Stimulated activated CD8-positive, alpha-beta memory T cell treated with anti-CD3 and anti-CD28 coated beads, Interleukin-12 subunit alpha, Interleukin-12 subunit beta, amount 100 ng/mL, for 1 hour (primary cell): ENCODE measurements at places on chromosomes 2 and 18.

DNA sequence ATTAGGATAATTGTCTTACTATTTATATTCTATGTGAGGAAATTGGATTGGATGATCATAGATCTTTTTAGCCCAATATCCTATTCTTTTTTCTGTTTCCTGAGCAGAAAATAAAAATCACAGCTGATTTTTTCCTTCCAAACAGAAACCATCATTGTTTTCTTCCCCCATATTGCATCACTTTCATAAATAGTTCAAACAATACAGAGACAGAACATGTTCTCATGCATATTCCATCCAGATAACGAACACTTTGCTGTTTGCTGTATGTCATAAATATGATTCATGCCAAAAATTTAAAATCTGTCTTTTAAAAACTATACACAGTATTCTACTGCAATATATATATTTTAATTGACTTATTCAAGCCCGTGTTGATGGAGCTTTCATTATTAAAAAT is 22.0 kb upstream of the RALBP1 start:
- no peak for DNase-seq

DNA sequence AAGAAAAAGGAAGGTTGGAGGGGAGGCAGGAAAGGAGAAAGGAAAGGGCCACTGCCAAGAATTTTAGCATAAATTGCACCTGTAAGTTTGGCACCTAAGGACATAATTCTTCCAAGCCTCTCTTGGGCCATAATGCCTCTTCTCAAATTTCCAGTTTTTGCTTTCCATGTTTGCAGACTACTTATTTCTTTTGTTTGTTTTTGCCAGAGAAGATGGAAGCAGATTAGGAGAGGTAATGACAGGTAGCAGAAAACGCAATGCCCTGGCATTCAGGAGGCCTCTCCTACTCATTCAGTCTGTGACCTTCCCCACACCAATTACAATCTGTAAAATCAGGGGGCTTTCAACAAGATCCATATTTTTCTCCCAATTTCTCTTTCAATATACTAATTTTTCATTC is 56.8 kb downstream of the MRPL33 start:
- DNase-seq, result no peak

DNA sequence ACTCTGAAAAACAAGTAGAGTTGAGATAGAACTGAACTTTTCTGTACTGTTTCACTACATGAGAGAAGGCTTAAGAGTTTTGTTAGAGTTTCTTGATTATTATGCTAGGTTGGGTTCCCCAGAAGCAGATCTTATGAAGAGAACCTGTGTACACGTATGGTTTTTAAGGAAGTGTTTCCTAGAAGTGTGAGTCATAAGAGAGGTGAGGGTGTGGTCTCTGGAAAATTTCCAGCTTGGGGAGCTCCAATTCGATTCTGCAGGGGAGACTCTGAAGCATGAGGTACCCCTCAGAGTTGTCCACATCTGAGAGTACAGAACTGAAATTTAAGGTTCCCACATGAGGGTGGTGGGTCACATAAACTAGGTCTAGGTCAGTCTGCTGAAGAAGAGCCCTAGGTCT is 83.3 kb upstream of the MAP2 start:
- no peak for DNase-seq

- DNase-seq, result no peak
These were observed 368 bp downstream of the TMEFF2 start for GRCh38 chr2:192194265-192194865.

DNA sequence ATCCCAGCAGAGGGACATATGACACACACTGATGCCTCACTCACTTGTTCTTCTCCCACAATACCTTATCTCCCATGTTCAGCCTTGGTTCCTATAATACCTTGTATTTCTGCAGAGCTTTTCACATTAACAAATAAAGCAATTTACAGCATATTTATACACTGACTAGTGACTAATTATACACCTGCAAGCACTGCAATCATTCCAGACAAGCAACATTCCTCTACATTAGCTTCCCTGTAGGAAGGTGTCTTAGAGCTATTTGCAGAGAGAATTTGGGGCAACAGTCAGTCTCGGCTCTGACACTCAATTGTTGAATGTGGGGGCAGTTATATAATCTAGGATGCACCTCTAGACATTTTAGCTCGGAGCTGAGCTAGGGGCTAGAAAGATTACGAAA is 9.5 kb upstream of the INSIG2 start:
- DNase-seq, result no peak
